ENCODE measurements at places on chromosomes 12 and 14.

DNA sequence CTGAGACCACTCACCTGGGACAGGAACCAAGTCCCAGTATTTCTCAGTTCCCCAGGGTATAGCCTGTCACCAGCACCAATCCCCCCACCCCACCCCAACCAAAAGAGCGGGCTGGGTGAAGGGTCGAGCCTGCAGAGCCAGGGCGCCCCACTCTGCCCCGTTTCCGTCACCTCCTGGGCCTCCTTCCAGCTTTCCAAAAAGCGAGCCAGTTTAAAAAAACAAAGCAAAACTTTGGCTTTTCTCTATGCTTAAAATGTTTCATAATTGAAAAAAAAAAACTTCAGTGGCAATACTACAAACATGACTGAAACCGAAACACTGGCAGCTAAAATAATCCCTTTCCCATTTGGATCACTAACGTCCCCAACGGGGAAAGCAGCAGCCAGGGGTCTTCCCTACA lies 7.5 kb downstream of the CAMKK2 start:
- DNase-seq, result no peak

- peak; percentile 9 for DNase-seq
Measured at GRCh38 chr12:15788233-15789219, 662 bp downstream of the EPS8 start.

DNA sequence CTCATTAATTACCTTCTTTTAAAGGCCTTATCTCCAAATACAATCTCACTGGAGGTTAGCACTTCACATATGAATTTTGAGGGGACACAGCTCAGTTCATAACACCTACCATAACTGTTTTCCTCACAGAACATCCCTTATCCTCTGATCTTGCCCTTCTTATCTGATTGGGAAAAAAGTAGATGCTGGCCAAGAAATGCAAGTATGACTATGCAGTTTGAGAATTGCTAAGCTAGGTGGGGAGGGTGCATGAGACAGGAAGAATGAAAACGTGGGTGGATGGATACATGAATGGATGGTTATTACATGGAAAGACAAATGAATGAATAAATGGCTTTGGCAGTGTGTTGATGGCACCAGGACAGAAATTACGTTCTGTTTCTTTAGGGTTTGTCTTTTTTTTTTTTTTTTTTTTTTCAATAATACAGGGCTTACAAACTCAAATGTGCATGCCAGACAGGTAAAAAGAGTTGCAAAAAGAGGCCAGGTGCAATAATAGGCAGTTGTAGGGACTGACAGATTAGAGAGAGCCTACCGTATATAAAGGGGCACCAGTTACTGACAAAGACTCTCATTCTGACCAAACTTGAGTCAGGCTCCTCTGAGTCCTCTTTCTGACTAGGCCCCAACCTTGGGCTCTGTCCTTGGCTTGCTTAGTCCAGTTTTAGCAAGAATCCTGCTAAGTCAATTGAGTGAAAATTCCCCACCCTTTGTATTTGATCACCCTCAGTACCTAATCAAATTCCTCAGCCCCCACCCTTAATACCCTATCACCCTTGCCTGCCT lies 304.9 kb downstream of the ZFP36L1 start:
- no peak for DNase-seq

GRCh38 chr14:87999277-87999676 lies 5.7 kb upstream of the GPR65 start:
- no peak for DNase-seq

- no peak for DNase-seq
Measured at GRCh38 chr12:15726027-15726877, 62.9 kb downstream of the EPS8 start.

All from CD4-positive, alpha-beta T cell treated with Interleukin-15 for 4 hours (primary cell).